ENCODE measurements at places on chromosomes 4 and X. TPM values are rescaled to one million over a fixed set of nuclear protein-coding genes. Genes with fewer than 3 reads are reported as not detected.

HTN3 gene
- total RNA-seq = not detected

GRCh38 chr4:55503169-55503568 is 43.5 kb downstream of the CLOCK start:
- no peak overlapping the region for H3K4me3 ChIP-seq
- no peak overlapping the region for H3K27ac ChIP-seq
- H3K4me1 ChIP-seq = no peaks in the 10 kb centered on the region
- no peaks in the 10 kb centered on the region for H3K27me3 ChIP-seq
- H3K36me3 ChIP-seq = no peaks in the 10 kb centered on the region
- DNase-seq = no peak

GRCh38 chrX:65674204-65674893 is 6.9 kb downstream of the MSN start:
- peak overlapping the region; percentile 73 for H3K27ac ChIP-seq
- H3K27me3 ChIP-seq = no peaks in the 10 kb centered on the region
- peak; percentile 48 for DNase-seq
- H3K4me1 ChIP-seq = peaks cover 61% of the 10 kb centered on the region
- peak overlapping the region; percentile 43 for H3K4me3 ChIP-seq

DNA sequence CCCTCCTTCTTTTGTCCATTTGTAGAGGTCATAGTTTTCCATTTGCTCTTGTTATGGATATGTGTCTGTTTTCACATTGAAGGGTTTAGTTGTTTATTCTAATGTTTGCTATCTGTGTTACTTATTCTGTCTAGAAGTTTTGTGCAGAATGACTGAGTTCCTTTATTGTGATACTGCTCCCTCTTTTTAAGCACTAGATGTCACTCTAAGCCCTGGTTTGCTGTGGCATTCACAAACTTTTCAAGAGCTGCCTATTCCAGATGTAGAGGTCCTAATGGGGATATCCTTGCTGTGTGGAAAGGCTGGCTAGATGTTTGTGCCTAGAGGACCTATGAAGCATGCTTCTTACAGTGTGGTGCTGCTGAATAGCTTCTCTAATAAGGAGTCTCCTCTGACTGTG is 338.6 kb downstream of the SPIN4 start:
- no peaks in the 10 kb centered on the region for H3K4me1 ChIP-seq
- H3K27ac ChIP-seq = no peak overlapping the region
- no peak overlapping the region for H3K4me3 ChIP-seq
- no peaks in the 10 kb centered on the region for H3K27me3 ChIP-seq
- H3K36me3 ChIP-seq = no peaks in the 10 kb centered on the region
- DNase-seq = no peak

GRCh38 chrX:129000018-129000417 is 523.3 kb downstream of the SMARCA1 start:
- no peak overlapping the region for H3K4me3 ChIP-seq
- H3K4me1 ChIP-seq = no peaks in the 10 kb centered on the region
- DNase-seq = no peak
- no peak overlapping the region for H3K27ac ChIP-seq
- H3K27me3 ChIP-seq = no peaks in the 10 kb centered on the region
